Left renal pelvis (tissue), 4 donors: ENCODE measurements at places on chromosomes 7 and 10.

DNA sequence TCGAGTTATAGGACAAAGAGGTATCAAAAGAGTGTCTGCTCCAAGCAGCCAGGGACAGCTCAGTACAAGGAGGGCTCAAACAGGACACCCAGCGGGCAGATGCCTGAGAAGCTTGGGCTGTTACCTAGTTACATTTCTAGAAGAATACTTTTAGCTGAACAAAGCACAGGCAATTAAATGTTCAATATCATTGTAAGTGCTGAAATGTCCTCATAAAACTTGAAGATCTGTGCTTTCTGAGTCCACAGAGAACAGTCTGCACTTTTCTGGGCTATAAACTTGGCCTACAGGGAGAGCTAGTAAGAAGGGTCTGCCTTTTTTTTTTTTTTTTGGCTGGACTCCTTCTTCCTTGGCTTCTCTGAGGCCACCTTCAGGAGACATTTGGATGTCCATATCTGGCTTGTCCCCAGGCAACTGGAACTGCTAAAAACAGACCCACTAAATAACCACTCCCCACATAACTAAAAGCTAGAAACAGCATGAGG, 123.2 kb downstream of the SLC16A9 start:
- no peak for DNase-seq

DNA sequence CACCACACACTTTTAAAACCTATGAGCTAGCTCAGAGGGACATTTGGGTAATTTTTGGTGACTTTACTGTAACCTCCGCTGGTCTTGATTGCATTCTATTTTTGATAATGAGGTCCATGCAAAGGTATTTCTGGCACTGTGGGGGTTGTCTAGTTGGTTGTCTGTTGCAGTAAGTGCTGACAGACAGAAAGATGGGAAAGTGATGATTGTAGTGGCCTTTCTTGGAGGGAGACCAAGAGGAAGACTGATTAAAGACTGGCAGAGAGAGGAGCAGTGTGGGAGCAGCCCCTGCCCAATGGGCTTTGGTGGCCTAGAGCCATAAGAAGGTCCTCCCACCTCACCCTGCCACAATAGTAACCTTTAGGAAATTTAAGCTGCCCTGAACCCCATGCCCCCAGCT, 173.4 kb upstream of the CTBP2 start:
- no peak for DNase-seq

GRCh38 chr10:127407551-127407950, 141.6 kb upstream of the NPS start:
- DNase-seq, result no peak

- no peak for DNase-seq
Measured at GRCh38 chr10:12633776-12634620, 284.7 kb downstream of the CAMK1D start.

DNA sequence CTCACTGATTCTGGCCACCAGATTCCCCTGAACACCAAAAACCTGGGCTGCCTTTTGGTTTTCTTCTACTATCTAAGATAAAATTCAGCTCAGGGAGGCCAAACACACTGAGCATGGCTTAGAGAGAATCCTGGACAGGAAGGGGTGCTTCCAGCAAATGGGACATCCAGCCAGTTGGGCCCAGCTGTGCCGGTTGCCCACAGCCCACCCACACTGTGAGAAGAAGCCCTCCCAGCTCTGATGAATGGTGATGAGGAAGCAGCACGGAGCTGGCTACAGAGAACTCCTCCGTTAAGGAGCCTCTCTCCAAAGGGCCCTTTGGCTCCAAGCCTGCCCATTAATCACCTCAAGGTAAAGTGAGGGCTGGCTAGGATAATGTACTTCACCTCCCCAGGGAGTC, 15.9 kb downstream of the LRRC18 start:
- no peak for DNase-seq

GRCh38 chr10:79608505-79609375, 2.0 kb upstream of the SFTPA1 start:
- DNase-seq, result no peak

GRCh38 chr7:50735333-50735732, 47.4 kb downstream of the GRB10 start:
- DNase-seq, result no peak

DNA sequence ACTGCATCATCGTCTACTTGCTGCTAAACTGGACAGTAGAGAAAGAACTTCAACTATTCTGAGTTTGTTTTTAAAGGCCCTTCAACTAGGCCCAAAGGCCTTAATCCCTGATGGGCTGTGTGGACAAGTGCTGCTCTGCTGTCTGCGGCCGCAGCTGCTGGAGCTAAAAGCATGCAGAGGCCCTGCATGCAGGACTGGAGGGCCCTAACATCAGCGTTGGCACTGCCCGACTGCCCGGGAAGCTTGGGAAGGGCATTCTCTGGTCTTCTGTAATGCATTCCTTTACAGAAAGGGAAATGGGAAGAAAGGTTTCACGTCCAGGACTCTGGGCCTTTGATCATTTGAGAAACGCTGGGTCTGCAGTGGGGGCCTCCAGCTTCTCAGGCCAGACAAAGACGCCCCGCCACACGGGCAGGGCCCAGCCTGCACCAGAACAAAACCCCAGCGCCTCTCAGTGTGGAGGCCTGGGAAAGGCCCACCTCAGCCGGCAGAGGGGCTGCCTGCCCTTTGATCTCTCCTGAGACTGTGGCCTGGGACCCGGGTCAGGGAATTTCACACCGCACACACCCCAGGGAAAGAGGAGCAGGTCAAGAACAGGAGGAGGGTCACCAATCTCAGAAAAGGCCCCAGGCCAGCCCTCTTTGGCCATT, 229.3 kb downstream of the DNAJB6 start:
- no peak for DNase-seq

DNA sequence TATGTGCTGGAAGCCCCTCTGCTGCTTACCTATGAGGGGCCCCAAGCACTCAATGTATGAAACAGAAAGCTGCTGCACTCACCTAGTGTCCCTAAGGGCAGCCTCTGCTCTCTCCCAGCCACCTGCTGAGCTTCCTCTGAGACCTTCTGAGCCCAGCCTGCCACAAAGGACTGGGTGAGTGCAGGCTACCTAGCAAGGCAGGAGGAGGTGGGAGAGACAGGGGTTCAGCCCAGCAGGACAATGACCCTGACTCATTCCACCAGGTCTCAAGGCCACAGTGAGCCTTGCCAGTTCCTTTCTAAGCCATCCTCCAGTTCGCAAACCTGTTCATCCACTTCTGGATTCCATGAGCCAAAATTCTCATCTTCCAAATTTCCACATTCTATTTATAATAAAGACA, 16.3 kb downstream of the VOPP1 start:
- DNase-seq, result no peak

- DNase-seq, result no peak
Measured at GRCh38 chr10:10489076-10489475, 528.6 kb upstream of the CELF2 start.

- no peak for DNase-seq
Measured at GRCh38 chr7:41916450-41916927, 213.6 kb upstream of the INHBA start.

- no peak for DNase-seq
Measured at GRCh38 chr10:77179015-77179695, 458.5 kb downstream of the KCNMA1 start.
